ENCODE measurements at places on chromosomes 1 and 21. TPM values are rescaled to one million over a fixed set of nuclear protein-coding genes. Genes with fewer than 3 reads are reported as not detected.

The ZYG11A gene
- 0.23 TPM for total RNA-seq

The RGS4 gene
- 12.3 TPM for total RNA-seq

The TMOD4 gene
- total RNA-seq, result not detected

The LRRC38 gene
- not detected for total RNA-seq

The VHLL gene
- not detected for total RNA-seq

The CD5L gene
- not detected for total RNA-seq

The TMEM82 gene
- total RNA-seq, result not detected

The FCRL3 gene
- total RNA-seq, result not detected

The ZNF648 gene
- total RNA-seq, result not detected

The RPE65 gene
- total RNA-seq, result not detected

The THEM5 gene
- total RNA-seq, result not detected

The SPRR2A gene
- not detected for total RNA-seq

The AIRE gene
- not detected for total RNA-seq

The TINAGL1 gene
- 9.1 TPM for total RNA-seq

The LAPTM5 gene
- 0.35 TPM for total RNA-seq

The FRRS1 gene
- 16.6 TPM for total RNA-seq

The PLA2G2C gene
- not detected for total RNA-seq

The PAPPA2 gene
- total RNA-seq, result 7.9 TPM

The DNASE2B gene
- total RNA-seq, result not detected

The FCGR1A gene
- total RNA-seq, result not detected

The PIK3R3 gene
- 2.0 TPM for total RNA-seq

The ALPL gene
- total RNA-seq, result 4.0 TPM

The FAM131C gene
- 0.23 TPM for total RNA-seq

The OR2T33 gene
- not detected for total RNA-seq

The RUNX3 gene
- total RNA-seq, result not detected
